Hematopoietic multipotent progenitor cell treated with erythropoietin and hydrocortisone succinate and interleukin-3 and kit ligand, for 17 days (in vitro differentiated cells): ENCODE measurements at places on chromosomes 5 and 9.

GRCh38 chr9:17229945-17230560 lies 95.2 kb downstream of the CNTLN start:
- DNase-seq: no peak

GRCh38 chr9:111805830-111806241 lies 11.1 kb upstream of the SHOC1 start:
- DNase-seq: no peak

- no peak for DNase-seq
Observed at GRCh38 chr9:136526625-136527066, 19.2 kb downstream of the NOTCH1 start.

DNA sequence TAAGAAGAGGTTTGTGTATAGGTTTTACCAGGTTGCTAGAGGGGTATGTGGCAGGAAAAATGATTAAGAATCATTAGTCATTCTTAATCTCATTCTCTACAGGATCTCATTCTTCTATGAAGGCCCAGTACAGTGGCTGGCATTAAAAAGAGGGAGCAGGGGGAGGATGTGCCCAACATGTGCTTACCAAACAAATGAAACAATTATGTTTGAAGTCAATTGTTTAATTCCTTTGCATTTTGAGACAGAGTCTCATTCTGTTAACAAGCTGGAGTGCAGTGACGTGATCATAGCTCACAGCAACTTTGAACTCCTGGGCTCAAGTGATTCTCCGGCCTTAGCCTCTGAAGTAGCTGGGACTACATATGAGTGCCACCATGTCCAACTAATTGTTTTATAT lies 23.0 kb downstream of the FNIP1 start:
- DNase-seq: no peak

- DNase-seq: no peak
Observed at GRCh38 chr5:163261647-163262269, 175.6 kb upstream of the CCNG1 start.

- no peak for DNase-seq
Observed at GRCh38 chr5:31465291-31465690, 66.6 kb downstream of the DROSHA start.

GRCh38 chr9:137989999-137990715 lies 112.6 kb downstream of the CACNA1B start:
- DNase-seq: no peak

GRCh38 chr9:92188969-92189781 lies 74.0 kb upstream of the SPTLC1 start:
- DNase-seq: no peak

- DNase-seq: no peak
Observed at GRCh38 chr5:80195837-80196400, 59.9 kb downstream of the SERINC5 start.

DNA sequence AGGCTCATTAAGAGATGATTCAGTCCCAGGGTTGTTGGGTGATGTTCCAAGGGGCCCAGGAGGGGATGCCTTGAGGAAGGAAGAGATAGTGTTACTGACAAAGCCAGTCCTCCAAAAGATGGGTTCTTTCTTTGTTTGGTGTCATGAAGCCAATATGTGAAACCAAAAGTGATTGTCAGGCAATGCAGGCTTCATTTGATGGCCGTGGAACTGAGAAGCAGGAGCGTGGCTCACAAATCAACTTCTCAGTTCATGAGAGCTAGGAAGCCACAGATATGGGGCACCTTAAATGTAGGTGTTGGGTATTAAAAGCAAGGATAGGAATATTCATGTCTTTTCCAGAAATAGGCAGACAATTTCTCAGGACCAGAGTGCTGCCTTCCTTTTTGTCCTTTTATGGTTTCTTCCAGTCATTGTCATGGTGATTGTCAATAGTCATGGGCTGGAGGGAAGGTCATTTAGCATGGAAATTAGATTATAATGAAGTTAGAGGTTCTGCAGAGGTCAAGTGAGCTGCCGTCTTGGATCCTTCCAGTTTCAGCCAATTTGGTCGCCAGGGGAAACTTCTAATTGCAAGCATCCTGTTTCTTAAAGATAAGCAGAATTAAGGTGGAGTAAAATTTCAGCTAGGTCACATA lies 393.0 kb downstream of the NTRK2 start:
- no peak for DNase-seq

DNA sequence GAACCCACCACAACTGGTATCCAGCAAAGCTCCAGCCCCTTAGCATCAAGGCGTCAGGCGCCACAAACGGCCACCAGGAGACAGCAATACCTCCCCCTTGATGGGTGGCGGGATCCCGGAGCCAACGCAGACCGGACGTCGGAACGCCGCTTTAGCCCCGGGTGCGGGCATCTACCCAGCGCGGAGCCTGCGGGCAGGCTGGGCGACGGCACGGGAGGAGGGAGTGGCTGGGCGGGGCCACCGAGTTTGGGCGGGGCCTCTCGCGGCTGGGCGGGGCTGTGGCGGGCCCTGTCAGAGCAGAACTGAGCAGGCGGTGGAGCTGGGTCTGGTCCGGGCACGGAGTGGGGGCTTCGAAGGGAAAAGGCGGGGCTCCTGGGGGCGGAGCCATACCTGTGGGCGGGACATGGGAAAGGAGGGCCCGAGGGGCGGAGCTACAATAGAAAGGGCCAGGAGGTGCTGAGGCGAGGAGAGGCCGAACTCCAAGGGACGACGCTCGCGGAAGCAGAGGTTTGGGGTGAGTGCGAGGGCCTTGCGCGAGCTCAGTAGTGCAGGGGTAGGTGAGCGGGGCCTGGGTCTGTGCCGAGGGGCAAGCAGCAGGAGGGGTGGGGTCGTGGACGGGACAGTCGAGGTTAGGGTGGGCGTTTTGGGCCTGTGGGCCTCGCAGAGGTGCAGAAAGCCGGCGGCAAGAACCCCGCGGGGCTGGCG lies 40.2 kb upstream of the GARNL3 start:
- DNase-seq: peak; percentile 65

DNA sequence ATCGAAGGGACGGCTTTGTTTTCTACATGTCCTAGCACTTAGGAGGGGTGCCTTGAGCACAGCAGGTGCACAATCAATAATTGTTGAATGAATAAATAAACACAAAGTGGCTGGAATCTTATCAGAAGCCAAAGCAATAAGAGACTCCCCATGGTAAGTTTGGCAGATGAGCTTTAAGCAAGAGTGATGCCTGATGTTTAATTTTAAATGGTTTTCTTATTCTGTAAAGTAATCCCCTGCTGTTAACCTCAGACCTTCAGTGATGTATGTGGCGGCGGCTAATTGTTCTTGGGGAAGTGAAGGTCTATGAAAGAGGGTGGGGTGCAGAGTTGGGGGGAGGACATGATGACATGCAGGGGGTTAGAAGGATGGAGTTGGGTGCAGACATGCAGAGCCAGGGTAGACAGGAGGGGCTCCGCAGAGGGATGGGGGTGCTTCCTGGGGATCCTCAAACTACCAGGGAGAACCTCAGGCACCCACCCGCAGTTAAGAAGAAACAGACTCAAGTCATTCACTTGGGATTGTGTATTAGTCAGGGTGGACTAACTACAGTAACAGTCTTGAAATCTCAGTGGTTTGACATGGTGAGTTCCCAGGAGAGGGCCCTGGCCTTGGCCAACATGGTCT lies 65.7 kb upstream of the SHB start:
- DNase-seq: no peak
